Right hindlimb (tissue), 1 donor: ENCODE measurements at places on chromosomes 5 and 9.

GRCh38 chr9:70479880-70480291 lies 65.4 kb upstream of the KLF9 start:
- no peak for DNase-seq

GRCh38 chr5:20555034-20555433 lies 567.0 kb upstream of the CDH18 start:
- no peak for DNase-seq

DNA sequence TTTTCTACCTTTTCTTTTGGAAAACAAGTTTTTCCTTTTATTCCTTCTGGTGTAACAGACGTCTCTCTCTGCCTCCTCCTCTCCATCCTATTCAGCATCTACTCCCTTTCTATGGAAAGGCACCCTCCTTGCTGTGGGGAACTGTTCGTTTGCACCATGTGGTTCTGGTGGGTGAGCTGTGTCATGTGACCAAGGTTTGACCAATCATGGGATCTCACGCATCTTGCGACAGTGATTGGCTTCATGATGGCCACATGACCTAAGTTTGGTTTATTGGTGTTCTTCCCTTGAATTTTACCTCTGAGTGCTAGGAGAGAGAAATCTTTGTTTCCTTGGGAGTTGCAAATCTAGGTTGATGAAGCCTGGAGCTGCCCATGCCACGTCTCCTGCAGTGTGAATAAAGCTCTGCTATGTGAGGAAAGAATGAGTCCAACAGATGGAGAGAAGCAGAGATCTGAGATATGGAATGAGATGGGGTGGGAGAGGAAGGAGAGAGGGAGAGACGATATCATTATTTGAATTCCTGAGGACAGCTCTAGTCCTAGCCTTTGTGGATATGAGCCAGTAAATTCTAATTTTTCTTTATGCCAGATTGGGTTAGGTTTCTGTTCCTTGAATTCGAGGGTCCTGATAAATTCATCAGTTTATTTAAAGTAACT lies 178.8 kb upstream of the IL12B start:
- no peak for DNase-seq

DNA sequence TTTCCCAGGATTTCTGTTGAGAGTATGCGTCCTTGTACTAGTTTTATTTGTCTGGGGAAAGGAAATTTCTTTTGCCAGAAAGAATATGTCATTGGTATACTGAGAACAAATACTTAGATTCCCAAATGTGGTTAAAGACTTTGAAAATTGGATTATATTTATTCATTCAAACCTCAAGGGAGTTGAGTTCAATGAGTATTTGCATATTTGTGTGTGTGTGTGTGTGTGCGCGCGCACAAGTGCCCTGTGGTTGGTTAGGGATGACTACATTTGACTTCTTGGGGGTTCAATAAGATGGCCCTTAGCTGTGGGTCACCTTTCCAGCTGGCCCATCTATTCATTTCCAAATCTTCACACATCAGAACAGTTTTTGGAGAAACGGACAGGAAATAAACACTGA lies 4.9 kb downstream of the RXFP3 start:
- no peak for DNase-seq

DNA sequence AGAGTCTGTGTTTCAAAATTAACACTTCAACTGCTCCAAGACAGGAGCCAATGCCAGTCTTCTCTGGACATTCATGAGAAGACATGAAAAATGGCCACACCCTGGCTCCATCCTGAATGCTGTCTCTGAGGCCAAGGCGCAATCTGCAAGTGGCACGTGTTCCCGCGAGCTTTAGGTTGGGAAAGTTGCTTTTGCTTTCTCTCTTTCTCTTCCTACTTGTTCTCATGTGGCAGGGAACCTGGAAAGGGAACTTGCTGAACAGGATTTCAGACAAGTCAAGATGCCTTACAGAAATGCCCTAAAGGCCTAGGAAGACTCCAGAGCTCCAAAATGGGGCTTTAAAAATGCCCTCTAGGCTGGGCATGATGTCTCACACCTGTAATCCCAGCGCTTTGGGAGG lies 91.9 kb upstream of the OTULINL start:
- no peak for DNase-seq

DNA sequence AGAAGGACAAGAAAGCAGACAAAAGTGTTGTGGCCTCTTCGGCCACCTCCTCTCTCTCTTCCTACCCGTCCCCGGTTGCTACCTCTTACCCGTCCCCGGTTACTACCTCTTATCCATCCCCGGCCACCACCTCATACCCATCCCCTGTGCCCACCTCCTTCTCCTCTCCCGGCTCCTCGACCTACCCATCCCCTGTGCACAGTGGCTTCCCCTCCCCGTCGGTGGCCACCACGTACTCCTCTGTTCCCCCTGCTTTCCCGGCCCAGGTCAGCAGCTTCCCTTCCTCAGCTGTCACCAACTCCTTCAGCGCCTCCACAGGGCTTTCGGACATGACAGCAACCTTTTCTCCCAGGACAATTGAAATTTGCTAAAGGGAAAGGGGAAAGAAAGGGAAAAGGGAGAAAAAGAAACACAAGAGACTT lies 2.4 kb downstream of the EGR1 start:
- peak; percentile 34 for DNase-seq

DNA sequence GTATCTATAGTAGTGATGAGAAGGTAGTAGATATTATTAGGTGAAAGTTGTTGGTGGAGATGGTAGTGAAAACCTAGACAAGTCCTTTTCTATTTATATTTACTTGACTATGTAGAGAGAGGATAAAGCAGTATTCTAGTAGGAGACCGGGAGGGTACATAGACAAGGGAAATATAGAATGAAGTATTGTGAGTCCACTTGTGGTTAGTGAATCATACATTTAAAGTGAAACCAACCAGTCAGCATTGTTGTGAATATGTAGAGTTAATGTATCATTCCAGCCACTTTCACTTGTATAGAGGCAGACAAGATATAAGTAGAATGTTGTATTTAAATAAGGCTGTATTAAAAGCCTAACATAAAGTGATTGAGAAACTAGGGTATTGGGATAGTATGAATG lies 1711.3 kb upstream of the ACO1 start:
- DNase-seq = no peak

DNA sequence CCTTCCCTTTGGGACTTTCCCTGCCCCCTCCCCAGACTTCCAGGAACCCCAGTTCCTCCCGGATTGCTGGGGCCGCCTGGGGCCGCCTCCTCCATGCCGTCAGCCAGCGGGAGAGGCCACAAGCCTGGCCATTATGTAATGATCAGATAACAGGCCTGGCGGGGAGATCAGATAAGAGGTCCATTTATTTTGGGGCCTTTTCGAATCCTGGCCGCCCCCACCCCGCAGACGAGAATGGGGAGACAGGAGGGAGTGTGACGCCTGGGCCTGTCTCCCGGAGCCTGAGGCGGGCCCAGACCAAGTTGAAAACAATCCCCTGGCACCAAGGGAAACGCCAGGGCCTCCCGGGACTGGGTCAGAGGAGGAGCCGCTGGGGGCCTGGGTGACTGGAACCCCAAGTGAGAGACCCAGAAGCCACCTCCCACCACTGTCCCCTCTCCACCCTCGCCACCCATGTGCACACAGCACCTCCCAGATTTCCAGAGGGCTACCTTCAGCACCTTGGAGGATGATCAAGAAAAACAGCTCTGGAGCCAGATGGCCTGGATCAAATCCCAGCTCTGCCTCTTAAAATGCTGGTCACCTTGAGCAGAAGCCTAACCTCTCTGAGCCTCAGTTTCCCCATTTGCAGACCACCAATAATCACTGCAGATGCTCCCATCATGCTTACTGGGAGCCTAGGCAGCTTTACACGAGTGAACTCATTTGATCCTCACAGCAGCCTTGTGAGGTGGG lies 7.8 kb downstream of the ENG start:
- DNase-seq = no peak

DNA sequence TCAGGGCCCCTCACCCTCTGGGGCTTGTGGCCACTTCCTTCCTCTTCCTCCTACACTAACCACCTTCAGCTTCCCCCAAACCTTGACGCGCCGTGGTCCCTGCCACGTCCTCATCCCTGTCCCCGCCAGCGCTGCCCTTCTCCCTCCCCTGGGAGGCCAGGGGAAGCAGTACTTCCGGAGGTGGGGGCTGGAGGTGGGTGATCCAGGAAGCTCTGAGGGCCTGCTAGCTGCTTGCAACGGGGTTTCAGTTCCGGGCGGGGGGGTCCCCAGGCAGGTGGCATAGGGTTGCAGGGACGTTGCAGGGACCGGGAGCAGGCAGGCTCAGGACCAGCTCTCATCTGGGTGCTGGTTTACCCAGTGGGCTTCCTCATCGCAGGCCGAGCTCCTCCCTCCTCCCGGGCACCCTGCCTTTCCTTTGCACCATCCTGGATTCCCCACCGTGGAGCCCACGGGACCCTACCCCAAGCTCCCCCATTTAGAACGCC lies 70.0 kb downstream of the RXRA start:
- no peak for DNase-seq

- DNase-seq = no peak
Measured at GRCh38 chr5:23405316-23406068, 101.9 kb upstream of the PRDM9 start.

- no peak for DNase-seq
Measured at GRCh38 chr5:9207817-9208418, 338.0 kb downstream of the SEMA5A start.

- DNase-seq = no peak
Measured at GRCh38 chr5:177511181-177511580, 1.6 kb upstream of the DOK3 start.

GRCh38 chr9:35042891-35043545 lies 29.4 kb downstream of the VCP start:
- no peak for DNase-seq

DNA sequence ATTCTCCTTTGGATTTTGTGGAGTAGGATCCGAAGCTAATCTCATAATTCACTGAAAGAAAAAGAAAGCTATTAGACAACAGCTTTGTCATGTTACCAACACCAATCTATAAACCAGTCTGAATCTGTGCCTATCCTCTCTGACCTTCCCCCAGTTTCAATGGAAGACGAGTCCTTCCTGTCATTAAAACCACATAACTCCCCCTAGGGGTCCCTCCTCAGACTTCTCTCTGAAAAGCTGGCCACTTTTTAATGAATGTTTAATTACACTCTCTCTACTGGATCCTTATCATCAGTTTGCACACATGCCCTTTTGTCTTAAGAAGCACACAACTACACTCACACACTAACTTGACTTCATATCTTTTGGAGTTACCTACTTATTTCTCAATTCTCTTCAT lies 98.0 kb upstream of the TSLP start:
- no peak for DNase-seq

DNA sequence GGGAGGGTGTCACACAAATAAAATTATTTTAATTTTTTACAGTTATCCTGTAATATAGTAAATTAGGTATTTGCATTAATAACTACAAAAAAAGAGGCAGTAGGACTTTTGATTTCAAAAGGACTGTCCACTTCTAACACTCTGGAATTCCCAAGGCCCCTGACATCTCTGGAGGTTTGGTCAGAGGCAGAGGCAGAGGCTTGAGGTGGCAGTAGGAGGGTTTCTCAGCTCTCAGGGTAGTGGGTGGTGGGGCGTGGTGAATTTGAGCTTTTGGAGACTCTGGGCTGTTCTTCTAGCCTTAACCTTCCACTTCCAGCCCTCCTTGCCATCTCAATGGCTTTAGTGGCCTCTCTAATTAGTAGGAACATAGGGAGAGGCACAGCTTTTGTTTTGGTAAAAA lies 22.8 kb downstream of the ATOX1 start:
- no peak for DNase-seq

DNA sequence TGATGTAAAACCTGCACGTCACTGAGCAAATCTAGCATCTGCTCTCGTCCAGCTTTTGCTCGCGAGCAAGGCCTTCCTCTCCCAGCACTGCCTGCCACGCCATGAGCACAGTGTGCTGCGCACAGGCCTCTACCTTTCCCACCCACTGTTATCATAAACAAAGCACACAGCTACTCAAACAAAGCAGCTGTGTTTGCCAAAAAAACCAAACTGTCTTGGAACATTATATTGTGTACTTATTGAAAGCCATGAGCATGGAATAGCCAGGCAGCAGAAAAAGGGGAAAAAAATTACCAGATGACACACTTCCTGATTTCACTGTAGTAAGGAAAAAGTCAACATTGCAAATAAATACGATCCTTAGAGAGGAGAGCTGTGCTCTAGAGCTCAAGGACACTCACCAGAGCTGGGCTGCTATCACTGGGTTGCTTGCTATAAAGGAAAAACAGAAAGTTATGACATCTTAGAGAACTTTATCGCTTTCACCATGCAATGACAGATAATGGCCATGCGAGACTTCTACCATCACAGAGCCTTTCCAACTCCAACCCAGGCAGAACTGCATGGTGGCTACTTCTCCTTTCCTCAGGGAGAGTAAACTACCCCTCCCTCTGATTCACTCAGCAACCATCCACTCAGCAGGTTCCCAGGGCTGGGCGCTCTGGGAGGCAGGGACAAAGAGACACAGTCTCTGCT lies 69.6 kb downstream of the EPB41L4B start:
- no peak for DNase-seq

DNA sequence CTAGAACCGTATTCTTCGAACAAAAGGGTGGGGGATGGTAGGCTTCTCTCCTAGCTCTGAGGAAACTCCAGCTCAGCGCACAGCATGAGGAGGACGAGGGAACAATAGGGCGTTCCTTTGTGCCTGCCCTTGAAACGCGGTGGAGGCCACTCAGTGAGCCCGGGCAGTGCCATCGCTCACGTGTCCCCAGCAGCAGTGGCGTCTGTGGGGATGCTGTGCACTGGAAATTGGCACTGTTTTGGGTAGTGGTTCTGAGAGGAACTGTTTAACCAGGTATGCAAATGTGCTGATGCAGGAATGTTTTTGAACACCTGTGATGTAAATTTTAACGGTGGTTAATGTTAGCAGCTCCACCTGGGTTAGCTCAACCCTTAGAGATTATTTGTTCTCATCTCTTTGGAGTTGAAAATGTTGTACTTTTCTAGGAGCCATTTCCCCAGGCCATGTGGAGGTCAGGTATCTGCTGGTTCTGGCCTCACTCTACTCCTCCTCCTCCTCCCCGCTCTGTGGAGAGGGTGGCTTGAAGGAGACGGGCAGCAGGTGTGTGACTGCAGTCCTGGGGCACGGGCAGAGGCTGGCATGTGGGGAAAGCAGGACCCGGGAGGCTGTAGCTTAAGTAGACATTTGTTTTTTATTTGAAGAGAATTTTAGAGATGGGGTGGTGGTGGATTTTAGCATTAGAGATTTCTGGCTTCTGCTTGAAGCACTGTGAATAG lies 48.3 kb downstream of the EHMT1 start:
- DNase-seq = no peak

DNA sequence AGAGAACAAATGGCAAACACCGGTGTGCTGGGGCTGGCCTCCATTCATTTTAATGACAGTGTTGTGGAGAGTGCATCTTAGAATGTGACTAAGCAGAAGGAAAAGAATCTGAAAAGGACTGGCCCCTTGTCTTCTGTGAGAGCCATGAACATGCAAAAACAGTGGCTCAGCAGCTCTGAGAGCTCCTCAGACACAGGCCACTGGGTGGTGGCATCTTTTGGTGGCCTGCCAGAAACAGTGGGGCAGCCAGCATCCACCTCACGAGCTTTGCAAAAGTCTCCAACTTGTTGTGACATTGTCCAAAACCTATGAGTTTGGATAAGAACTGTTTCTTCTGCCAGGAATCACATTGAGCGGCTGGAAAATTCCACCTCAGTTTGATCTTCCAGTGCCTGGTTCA lies 233.4 kb downstream of the NR3C1 start:
- no peak for DNase-seq

- peak; percentile 35 for DNase-seq
Measured at GRCh38 chr9:101791938-101792337, 53.5 kb upstream of the GRIN3A start.

- DNase-seq = no peak
Measured at GRCh38 chr9:131579789-131580211, 34.5 kb downstream of the PRRT1B start.

- no peak for DNase-seq
Measured at GRCh38 chr9:127574072-127574993, 37.7 kb upstream of the STXBP1 start.

- DNase-seq = no peak
Measured at GRCh38 chr5:32088214-32088613, 85.9 kb downstream of the GOLPH3 start.
